ENCODE measurements at places on chromosomes 3 and 15. TPM values are rescaled to one million over a fixed set of nuclear protein-coding genes. Genes with fewer than 3 reads are reported as not detected.

PEX5L gene
- polyA plus RNA-seq: 0.03 TPM

ZNF148 gene
- 46.8 TPM for polyA plus RNA-seq

GRAMD1C gene
- 6.4 TPM for polyA plus RNA-seq

CHRFAM7A gene
- not detected for polyA plus RNA-seq

PCSK6 gene
- polyA plus RNA-seq: 0.19 TPM

MESP2 gene
- polyA plus RNA-seq: not detected

VGLL4 gene
- polyA plus RNA-seq: 30.9 TPM

CADM2 gene
- polyA plus RNA-seq: not detected

AHSG gene
- polyA plus RNA-seq: not detected

SMCO1 gene
- polyA plus RNA-seq: not detected

CEP19 gene
- polyA plus RNA-seq: 5.7 TPM

ITIH3 gene
- not detected for polyA plus RNA-seq

POTEB3 gene
- not detected for polyA plus RNA-seq

RAB11A gene
- polyA plus RNA-seq: 258 TPM

- DNase-seq: no peak
These were observed 67.4 kb downstream of the GTPBP8 start for GRCh38 chr3:113058188-113058587.

GRCh38 chr3:71724584-71725270 is 475 bp downstream of the EIF4E3 start:
- peak; percentile 60 for DNase-seq

DNA sequence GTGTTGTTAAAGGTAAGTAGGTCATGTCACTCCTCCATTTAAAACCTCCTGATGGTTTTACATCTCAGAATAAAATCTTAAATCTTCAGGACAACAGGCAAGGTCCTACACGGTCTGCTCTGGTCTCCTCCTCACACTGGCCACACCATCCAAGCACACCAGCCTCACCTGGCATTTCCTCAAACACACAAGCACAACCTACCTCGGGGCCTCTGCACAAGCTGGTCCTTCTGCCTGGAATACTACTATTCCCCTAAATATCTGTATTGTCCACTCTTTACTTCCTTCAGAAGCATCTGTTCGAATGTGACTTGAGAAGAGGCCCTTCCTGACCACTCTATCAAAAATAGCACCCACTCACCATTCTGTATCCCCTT is 1.8 kb downstream of the GORASP1 start:
- no peak for DNase-seq

- DNase-seq: no peak
These were observed 196.8 kb downstream of the ADAMTSL3 start for GRCh38 chr15:83850501-83851245.

- DNase-seq: no peak
These were observed 59.7 kb upstream of the TAMM41 start for GRCh38 chr3:11906407-11906806.

- DNase-seq: no peak
These were observed 665 bp downstream of the FRMD4B start for GRCh38 chr3:69385123-69385722.

GRCh38 chr3:77420336-77420735 is 380.4 kb downstream of the ROBO2 start:
- DNase-seq: no peak

DNA sequence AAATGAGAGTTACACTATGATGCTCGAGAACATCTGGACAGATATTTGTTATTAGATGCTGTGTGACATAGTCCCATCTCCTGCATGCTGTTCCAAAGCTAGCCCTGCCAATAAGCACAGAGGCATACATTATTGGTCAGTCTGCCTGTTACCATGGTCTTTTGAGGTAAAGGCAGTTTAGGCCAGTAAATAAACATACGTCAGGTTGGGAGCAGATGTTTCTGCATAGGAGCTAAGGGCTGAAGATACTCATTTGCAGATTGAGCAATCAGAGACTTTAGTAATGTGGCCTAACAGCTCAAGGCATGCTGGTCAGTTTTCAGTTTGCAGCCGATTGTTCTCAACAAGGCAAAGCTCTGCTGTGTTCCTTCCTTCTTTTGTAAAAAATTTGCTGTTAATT is 192.9 kb downstream of the ADAMTSL3 start:
- DNase-seq: peak; percentile 88

DNA sequence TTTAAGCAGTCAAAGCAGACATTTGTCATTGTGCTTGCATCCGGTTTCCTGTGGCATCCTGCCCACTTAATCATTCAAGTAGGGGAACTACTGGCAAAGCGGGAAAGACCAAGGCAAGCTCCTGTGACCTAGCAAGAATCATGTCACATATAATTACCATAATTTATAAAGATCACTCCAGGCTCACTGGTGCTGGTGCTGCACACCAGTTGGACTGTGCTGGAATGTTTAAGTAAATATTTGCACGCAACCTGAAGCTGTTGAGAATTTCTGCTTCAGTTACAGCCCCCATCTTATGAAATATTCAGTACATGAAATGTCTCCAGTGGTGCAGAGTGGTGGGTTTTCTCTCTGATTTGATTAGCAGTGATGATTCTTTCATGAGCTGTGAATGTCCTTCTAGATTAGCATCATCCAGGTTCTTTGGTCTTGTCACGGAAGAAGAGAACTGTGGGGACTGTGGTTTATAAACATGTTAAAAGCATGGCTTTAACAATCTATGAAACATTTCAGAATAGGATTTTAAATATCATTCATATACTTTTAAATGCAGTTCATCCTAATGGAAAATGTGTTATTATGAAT is 621.3 kb upstream of the EPHA6 start:
- DNase-seq: no peak

DNA sequence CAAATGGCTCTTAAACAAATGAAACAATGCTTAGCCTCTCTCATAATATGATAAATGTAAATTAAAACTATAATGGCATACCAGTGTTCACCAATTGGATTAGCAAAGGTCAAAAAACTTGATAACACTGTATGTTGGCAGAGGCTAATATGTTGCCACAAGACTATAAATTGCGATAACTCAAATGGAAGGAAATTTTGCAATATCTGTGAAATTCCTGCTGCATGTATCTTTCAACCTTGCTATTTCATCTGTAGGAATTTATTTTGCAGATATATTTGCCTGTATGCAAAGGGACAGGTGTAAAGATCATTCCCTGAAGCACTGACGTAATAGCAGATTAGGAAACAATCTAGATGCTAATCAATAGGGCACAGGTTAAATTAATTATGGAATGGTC is 191.4 kb upstream of the EIF1B start:
- peak; percentile 22 for DNase-seq

GRCh38 chr3:72746430-72747411 is 101.5 kb downstream of the SHQ1 start:
- DNase-seq: no peak

GRCh38 chr15:100920516-100921135 is 1.5 kb downstream of the LRRK1 start:
- DNase-seq: no peak

- peak; percentile 67 for DNase-seq
These were observed 95.4 kb downstream of the PLOD2 start for GRCh38 chr3:146065573-146066006.

- DNase-seq: no peak
These were observed 5.4 kb downstream of the FBXL22 start for GRCh38 chr15:63602595-63602994.

GRCh38 chr3:134252766-134253165 is 2.1 kb upstream of the RYK start:
- DNase-seq: no peak

DNA sequence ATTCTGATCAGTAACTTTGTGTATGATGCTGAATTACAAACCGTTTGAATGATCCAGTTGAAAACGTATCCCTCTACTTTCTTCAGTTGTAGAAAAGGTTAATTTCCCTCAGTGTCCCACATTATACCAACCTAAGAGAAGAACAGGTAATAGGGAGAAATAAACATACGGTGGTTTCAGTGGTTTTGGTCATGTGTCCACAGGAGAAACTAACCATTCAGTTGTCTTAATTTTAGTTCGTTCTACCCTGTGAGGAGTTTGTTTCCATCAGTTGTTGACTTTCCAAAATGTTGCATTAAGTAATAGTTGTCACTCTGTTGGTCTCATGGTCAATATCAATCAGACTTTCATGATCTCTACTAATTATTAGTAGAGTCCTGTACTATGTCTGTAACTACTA is 15.1 kb downstream of the CALML4 start:
- DNase-seq: no peak

GRCh38 chr15:70584441-70584837 is 178.9 kb downstream of the UACA start:
- no peak for DNase-seq

DNA sequence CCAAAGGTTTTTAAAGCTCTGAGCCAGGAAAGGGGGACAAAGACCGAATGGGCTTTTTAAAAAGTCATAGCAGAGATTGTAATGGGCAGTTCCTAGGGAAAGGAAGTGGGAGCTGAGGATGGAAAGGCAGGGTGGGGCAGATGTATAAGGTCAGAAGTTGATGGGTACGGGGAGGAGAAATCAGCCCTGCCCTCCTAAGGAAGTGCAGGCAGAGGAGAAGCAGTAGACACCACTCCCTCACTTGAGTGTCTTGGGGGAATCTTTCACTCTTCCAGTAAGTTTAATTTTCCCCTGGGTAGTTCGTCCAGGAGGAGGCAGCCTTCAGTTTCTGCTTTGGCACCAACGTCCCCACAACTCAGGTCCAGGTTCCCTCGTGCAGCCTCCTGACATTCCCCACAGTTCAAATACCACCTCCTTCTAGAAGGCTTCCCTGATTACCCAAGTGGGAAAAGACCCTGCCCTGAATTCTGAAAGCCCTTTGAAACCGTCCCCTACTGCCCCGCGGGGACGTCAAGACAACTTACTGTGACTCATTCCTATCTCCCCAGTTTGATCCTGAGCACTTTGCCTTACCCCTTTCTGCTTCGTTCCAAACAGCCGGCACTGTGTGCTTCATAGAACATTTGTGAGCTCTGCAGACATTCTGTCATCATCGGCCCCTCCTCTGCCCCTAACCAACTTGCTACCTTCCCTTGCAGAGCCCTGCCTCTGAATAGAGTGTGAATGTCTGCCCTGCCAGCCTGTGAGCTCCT is 14.3 kb upstream of the SRP14 start:
- DNase-seq: no peak

DNA sequence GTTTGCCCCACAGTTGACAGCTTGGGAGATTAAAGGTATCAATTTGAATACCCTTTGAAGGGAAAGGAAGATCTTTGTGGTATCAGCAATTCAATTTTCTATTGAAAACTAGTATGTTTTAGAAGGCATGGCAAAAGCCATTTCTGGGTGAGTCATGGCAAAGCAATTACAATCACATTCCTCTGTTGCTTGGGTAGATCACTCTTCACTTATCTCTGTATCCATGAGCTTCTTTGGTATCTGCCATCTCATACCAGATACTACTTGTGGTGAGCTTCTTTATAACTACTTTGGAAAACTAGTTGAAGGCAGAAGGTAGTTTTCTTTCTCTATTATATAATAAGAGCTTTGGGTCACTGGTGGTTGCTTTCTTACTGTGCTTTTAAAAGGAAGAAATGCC is 28.3 kb upstream of the LSAMP start:
- DNase-seq: peak; percentile 11

DNA sequence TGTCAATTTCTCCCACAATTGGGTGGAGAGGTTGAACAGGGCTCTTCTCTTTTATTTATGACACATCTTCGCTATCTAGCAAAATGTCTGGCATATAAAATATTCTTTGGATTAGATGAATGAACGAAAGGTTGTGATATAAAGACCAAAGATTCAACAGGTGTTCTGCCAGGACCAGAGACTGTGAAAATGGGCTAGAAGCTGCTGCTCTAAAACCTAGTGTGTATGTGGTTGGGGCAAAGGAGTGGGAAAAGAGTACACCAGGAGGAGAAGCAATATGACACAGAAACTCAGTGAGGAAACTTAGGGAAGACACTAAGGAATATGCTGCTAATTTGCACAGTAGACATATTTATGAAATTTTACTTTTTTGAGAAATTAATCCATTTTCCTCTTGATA is 102.0 kb upstream of the CCDC80 start:
- no peak for DNase-seq

DNA sequence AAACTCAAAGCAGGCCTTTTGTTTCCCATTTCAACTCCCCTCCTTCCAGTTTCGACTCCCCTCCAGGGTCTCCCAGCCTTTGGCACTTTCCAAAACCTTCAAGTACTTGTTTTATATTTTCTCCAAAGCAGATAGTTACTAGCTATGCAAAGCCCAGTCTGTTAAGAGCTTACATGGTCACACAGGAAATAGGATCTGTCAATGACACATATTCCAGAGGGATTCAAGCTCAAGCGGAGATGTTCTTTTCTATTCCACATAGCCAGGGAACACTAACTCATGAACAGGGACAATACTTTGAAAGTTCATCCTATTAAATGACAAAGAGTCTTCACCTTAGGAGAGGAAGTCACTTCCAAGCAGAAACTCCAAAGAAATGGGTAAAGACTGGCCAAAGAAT is 18.6 kb downstream of the SUCLG2 start:
- DNase-seq: peak; percentile 40

DNA sequence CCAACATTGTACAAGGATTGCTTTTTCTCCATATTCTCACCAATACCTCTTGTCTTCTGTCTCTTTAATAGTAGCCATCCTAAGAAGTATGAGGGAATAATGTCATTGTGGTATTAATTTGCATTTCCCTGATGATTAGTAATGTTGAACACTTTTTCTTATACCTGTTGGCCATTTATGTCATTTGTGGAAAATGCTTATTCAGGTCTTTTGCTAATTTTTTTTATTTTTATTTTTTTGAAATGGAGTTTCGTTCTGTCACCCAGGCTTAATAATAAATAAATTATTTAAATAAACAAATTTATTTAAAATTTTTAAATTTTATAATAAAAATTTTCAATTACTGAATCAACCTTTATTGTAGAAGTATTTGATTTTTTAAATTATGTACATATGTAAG is 37.1 kb downstream of the REC114 start:
- DNase-seq: no peak

GRCh38 chr15:57762302-57762701 is 55.8 kb downstream of the POLR2M start:
- DNase-seq: no peak

GRCh38 chr15:40957581-40958051 is 4.3 kb downstream of the CHAC1 start:
- DNase-seq: no peak
